ENCODE measurements at places on chromosomes 2 and 18.

GRCh38 chr2:46268196-46268595 is 29.0 kb upstream of the EPAS1 start:
- DNase-seq, result no peak

DNA sequence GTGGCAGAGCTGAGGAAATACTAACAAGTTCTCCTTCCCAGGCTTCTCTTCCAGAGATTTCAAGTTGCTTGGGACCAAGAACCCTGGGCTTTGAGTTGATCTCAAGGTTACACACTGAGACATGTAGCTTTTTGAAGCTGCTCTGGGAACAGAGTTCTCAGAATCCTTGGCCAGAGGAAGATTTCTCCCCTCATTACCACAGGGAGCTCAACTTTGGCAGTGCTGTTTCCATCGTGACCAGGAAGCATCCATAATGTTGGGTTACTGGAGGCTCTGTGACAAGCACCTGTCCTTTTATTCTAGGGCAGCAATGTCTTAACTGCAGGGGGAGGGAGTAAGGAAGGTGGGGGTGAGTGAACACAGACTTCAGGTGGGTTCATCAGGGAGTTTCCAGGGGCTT is 41.5 kb upstream of the CHRNA1 start:
- no peak for DNase-seq

GRCh38 chr18:76518860-76519538 is 24.0 kb upstream of the ZNF516 start:
- no peak for DNase-seq

DNA sequence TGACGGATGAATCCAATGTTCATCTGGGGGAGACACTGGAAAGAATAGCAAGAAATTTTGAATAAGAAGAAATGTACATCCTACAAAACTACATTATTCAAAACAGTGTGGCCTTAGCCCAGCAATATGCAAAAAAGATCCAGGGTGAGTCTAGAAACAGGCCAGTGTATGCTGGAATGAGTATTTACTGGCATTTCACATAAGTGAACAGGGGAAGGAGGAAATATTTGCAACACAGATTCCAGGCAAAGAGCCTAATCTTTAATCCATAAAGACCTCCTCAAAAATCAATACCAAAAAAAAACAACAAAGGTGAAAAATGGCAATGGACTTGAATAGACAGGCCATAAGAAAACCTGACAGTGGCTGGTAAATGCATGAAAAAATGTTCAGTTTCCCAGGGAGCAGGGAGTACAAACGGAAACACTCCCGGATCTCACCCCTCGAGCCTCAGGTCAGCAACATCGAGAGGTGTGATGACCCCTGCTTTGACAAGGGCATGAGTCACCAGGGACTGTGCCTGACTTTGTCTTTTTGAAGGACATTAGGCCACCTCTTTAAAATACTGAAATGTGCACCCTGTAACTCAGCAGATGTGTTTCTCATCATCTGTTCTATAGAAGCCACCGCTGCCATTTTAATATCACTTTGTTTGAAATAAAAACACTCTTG is 12.7 kb upstream of the GPC1 start:
- DNase-seq, result no peak

- DNase-seq, result no peak
Measured at GRCh38 chr2:123746006-123746405, 279.1 kb upstream of the CNTNAP5 start.

DNA sequence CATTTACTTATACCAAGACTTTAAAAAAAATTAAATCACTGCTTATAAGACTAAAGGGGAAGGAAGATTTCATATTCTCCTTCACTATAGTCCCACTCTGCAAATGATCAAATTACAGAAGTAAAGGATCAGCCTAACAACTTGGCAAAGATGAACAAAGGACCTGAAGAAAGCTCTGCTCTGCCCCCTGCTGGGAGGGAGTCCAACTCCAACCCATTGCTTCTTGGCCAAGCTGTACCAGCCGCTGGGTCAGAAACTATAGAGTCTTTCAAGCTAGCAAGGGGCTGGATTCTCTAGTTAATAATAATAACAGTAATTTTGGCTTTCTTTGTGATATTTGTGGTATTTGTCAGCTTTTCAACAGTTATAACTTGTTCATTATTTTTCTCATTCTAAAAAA is 927.0 kb upstream of the CRIM1 start:
- DNase-seq, result peak; percentile 40

DNA sequence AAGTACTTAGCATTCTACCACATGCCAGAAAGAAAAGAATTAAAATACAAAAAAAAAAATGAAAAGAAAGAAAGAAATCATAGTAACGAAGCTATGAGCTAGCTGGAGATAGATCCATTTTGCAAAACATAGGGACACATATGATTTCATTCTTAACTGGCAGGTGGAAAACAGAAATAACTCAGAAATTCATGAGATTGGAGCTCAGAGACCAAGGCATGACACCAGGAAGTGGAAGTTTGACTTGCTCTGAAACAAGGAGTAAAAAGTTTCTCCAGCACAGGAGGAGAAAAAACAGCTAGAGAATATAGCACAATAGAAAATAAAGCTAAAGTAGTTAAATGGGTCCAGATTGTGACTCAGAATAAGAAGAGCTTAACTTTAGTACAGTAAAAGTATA is 278.1 kb downstream of the ZEB2 start:
- DNase-seq, result no peak

DNA sequence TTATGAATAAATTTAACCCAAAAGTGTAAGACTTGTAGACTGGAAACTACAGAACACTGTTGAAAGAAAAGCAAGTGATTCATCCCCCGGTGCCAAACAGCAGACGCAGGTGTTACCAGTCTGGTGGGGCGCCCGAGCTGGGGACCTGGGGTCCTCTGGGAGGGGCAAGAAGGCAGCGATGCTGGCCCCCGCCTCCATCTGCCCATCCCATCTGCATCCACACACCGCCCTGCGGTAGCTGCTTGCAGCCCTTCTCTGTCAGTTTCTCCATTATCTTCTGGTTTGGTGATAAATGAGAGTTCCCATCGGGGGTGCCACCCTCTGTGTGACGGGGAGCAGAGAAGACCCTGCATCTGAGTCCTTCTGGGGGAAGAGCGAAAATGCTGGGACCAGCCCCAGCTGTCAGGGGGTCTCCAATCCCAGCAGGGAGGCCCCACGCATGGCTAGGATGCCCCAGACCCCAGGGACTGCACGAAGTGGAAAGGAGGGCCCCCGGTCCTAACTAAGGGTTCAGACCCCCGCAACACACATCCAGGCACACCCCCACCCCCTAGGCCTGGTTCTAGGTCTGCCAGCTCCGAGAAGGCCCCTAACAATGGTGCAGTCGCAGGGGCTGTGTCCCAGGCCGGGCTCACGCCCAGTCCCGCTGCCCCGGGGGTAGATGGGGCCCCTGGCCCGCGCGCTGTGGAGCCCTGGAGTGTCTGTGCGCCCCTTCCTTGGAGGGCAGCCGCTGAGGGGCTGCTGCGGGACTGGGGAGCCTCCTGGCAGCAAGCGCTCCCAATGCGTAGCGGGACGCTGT is 686 bp upstream of the RGPD8 start:
- DNase-seq, result no peak

DNA sequence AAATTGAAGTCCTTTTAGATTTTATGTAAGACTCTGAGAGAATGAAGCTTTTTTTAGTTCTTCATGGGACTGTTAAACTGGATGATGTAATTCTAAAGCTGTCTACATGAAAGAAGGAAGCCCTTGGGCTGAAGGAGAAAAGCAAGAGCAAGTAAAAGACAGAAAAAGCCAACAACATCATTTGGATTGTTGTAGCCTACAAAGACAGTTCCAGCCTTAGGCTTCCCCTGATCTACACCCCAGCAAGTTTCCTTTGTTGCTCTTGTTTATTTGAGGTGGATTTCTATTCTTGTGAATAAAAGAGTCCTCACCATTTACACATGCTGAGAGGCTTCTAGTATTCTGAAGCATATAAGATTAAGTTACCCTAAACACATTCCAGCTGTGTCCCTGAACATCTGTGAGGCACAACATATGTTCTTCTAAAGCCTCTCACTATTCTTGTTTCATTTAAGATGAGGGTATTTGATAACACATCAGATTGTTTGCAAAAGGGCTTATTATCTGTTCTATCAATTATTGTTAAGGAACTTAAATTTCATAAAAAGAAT is 377.8 kb downstream of the LNPK start:
- DNase-seq, result no peak

DNA sequence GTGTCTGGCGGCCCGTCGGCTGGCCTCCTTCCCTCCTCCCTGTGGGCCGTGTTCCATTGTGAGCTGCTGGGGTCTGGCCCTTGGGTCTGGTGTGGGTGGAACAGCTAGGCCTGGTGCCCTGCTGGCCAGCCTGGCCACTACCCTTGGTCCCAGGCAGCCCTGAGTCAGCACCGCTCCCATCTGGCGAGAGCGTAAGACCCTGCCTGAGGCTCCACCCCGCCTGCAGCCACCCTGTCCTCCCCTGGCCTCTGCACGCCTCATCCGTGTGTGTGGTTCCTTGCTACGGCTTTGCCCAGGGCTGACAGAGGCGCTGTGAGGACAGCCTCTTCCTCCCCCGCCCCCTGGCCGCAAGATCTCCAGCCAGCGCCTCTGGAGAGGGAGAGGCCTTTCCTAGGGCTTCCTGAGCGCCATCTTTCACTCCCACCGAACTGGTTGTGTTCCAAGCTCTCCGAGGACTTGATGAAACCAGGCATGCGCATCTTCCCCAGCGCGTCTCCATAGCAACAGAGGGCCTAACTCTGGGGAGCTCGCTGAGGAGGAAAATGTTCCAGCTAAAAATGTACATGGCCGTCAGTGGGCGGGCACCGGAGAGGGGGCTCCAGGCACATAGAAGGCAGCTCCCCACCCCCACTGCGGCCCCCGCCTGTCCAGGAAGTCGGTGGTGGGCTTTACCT is 83.0 kb downstream of the STPG4 start:
- DNase-seq, result no peak

- DNase-seq, result no peak
Measured at GRCh38 chr2:217433522-217433921, 569.3 kb downstream of the TNS1 start.

DNA sequence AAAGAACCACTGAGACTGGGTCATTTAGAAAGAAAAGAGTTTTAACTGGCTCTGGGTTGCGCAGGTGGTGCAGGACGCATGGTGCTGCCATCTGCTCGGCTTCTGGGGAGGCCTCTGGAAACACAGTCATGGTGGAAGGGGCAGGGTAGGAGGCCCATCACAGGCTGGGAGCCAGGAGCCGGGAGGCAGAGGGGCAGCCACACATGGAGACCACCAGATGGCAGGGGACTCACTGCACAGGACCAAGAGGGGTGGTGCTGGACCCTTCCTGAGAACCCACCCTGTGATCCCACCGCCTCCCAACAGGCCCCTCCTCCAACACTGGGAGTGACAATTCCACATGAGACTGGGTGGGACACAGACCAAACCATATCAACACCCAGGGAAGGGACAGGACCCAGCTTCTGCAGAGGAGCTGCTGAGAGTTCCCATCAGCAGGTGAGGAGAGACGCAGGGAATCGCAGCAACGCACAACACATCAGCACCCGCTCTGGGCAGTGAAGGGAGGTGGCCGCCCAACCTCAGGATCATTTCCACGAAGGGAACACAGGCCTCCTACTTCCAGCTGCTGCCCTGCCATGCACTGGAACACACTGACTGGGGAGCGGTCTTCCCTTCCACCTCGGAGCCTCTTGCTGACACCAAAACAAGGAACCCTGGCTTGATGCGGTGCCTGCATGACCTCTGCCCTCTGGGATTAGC is 130.7 kb downstream of the TPO start:
- DNase-seq, result no peak

DNA sequence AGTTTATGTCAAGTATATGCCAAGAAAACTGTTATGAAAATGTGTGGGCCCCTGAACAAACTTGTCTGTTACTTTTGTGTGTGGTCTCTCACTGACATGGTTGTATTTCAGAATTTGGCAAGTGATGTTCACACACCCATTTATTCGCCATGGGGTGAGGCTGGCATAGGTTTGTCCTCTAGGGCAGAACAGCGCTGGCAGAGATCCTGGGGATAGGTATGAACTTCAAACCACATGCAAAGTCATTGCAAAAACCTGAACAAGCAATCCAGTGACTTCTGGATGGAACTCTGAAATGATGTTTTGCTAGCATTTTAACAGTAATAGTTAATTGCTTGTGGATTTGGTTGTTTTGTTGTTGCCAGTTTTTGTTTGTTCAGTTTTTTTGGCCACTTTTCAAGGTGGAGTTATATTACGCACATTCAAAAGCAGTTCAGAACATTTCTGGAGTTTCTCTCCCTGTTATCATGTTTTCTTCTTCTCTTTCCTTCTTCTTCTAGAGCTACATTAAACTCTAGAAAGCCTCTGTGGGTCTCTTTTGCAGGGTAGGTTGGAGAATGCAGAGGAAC is 78.5 kb downstream of the MDH1 start:
- no peak for DNase-seq

DNA sequence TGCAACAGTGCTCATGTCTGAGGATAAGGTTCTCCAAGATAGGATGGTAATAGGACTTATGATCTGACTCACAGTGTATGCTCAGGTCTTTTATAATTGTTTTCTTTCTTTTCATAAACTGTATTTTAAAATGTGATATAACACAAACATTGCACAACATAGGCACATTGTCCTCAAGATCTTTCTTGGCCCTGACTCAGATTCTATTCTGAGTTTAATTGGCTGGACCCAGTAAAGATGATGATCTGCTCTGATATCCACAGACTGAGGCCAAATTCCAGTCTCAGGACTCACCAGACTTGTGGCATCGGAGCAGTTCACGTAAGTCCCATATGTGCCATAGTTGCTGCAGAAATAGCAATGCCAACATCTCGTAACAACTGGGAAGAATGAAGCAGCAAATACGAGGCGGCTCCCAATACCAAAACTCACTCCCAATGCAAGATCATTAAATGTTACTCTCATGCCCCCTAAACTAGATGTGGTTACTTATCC is 448.9 kb upstream of the SLC14A2 start:
- DNase-seq, result no peak

- no peak for DNase-seq
Measured at GRCh38 chr2:128638341-128639119, 319.9 kb upstream of the HS6ST1 start.

DNA sequence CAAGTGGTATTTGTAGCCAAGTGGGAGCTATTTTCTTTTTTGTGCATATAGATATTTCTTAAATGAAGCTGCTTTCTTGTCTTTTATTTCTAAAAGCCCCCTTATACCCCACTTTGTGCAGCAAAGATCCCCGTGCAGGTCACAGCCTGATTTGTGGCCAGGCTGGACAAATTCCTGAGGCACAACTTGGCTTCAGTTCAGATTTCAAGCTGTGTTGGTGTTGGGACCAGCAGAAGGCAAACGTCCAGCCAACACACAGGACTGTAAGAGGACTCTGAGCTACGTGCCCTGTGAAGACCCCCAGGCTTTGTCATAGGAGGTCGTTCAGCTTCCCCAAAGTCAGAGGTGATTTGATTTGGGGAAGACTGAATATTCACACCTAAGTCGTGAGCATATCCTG is 21.9 kb downstream of the FOSL2 start:
- no peak for DNase-seq

GRCh38 chr2:144234542-144234871 is 285.4 kb downstream of the ZEB2 start:
- DNase-seq, result no peak

- no peak for DNase-seq
Measured at GRCh38 chr2:34705551-34706247, 1106.6 kb upstream of the FAM98A start.

- no peak for DNase-seq
Measured at GRCh38 chr2:16152928-16153753, 212.8 kb downstream of the MYCN start.

Data from stimulated activated CD4-positive, alpha-beta T cell treated with anti-CD3 and anti-CD28 coated beads, Interleukin-15, amount 100 ng/mL, for 24 hours (primary cell).